NCI-H1048 (cell line): ENCODE measurements at places on chromosomes 5 and 9.

DNA sequence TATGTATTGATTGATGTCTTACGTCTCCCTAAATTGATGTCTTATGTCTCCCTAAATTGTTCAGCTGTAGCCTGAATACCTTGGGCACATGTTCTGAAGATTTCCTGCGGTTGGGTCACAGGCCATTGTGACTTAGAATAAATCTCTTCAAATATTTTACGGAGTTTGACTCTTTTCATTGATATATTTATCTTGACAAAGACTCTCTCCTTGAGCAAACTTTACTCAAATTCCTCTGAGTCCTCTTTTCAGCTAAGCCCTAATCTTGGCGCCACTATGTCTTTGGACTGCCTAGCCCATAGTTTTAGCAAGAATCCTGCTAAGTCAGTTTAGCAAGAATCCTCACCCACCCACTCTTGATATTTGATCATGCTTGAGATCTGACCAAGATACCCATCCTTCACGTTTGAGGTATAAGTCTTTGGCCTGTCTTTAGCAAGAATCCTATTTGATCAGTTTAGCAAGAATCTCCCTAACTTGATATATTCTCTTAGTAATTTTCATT, 35.3 kb upstream of the FBXL17 start:
- no peak for DNase-seq

- DNase-seq: no peak
These were observed 185.0 kb upstream of the ELL2 start for GRCh38 chr5:96146675-96147074.

DNA sequence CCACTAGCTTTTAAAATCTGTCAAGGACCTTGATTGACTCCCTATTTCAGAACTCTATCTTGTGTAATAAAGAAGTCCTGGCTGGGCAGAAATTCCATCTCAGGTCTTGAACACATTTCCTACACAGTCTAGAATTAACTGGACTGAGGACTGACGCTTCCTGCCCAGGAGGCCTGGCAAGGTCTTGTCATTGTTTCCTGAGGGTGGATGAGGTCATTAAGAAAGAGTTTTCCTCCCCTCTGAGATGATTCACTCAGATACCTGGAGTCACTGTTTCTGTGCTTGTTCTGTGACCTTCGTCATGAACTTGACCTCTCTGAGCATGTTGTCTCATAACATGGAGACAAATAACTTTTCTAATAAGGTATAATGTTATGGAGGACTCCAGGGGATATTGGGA, 10.0 kb downstream of the MTAP start:
- DNase-seq: no peak

- no peak for DNase-seq
These were observed 26.2 kb downstream of the CAMK2A start for GRCh38 chr5:150263375-150263775.

GRCh38 chr9:125479846-125480615, 218.4 kb downstream of the GAPVD1 start:
- no peak for DNase-seq

DNA sequence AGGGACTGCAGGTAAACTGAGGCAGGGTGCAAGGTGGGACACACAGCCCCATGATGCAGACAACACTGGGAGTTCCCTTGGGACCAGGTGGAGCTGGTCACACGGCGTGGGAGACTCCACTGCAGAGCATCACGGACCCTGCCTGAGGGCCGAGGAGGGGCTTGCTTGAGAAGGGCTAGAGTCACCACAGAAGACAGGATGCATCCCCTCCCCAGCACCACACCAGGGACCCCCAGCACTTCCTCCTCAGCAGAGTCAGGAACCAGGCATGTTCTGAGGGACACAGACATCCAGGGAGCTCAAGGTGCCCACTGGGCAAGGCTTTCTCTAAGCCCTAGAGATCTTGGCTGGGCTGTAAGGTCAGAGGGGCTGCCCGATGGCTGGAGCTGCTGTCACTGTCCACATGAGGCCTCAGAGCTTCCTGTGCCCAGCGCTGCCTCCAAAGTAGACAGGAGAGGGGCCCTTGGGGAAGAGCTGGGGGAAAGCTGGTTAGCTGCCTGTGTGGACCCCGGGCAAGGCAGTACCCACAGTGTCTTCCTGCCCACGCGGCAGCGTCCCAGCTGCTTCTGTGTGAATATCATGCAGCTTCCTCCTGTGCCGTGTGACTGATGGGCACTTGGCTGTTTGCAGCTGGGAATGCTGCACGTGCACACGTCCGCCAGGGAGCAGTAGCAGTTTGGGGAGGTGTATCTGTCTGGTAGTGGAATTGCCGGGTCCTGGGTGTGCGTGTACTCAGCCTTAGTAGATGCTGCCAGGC, 176.6 kb downstream of the CACNA1B start:
- no peak for DNase-seq

- no peak for DNase-seq
These were observed 67.5 kb downstream of the TLE1 start for GRCh38 chr9:81621785-81622259.

GRCh38 chr9:115223471-115223870, 105.5 kb upstream of the TNC start:
- no peak for DNase-seq

- no peak for DNase-seq
These were observed 26.4 kb downstream of the PDCD1LG2 start for GRCh38 chr9:5536684-5537083.

DNA sequence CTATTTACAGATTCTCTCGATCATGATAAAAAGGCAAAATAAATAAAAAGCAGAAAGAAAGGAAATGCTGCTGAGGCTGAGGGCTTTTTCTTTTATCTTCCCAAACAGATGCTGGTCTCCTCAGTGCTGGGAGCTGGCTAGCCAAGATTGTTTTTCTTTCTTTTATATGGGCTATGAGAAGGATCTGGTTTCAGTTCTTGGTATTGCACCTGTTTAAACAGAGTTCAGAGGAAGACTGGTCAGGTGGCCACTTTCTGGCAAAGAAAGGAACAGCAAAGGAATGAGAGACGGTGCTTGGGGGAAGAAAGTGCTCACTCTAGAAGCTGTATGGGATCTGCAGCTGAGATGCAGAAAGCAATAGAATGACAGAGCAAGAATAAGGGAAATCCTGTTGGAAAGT, 88.9 kb downstream of the SLF1 start:
- DNase-seq: no peak

- no peak for DNase-seq
These were observed 25.7 kb upstream of the KCNV2 start for GRCh38 chr9:2691626-2692025.

DNA sequence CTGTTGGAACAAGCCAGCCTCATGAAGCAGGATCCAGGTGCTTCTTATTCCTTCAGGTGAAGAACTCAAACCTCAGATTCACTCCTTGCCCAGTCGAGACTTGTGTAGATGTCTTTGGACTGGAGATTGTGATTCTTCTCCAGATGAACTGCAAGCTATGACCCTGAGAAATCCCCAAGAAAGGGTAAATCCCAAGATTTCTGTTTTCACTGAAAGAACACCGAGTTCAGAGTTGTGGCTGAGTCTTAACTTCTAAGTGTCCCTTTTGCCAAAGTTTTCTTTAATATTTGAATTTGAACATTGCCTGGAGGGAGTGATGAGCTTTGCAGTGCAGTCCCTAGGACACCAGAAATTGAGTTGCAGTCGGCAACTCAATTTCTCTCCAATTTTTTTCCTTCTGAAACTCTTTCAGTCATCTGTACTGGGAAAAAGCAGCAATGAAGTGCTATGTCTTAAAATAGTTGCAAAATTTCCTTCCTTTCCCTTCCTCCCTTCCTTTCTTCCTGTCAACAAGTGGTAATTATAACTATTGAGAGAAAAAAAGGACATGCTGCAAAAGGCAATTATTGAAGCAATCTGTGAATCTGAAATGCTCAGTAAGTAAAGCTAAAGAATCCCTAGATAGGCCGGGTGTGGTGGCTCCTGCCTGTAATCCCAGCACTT, 56.1 kb downstream of the ANKRD55 start:
- DNase-seq: no peak

DNA sequence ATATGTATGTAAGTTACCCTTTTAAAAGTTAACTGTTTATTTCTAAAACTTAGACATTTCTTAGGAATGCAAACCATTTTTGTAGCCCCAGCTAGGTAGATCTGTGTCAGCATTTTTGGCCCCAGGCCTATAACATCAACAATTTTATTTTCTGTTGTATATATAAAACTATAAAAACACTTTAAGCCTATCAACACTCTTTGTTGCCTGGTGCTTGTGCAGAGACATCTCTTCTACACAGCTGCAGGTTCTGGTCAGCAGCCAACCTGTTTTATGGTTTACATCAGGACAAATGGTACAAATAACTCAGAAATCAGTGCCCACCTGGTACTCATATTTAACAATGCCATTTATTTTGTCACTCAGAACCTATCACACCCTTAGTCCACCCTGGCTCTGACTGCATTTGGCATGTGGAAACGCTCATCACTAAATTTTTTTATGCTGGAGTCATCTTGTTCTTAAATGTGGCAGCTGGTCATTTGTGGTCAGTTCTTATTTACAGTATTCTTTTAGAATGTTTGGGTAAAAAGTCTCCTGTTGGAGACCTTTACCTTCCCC, 173.4 kb downstream of the DNAH5 start:
- no peak for DNase-seq

DNA sequence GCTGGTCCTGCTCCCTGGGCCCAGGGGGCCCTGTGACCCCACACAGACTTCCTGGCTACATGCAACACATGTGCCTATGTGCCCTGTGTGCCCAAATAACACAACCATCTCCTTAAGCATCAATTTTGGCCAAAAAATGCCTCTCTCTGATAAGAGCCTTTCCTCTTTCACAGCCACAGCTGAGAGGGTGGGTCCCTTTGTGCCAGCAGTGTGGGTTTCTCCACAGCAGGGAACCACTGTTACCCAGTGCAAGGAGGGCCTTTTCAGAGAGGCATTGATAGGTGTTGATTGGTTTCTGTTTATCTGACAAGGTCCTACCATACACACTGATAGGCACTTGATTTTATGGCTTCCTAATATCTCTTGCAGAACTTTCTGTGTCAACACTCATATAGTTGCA, 42.7 kb downstream of the SYK start:
- DNase-seq: no peak

GRCh38 chr9:5853617-5854016, 20.7 kb upstream of the ERMP1 start:
- no peak for DNase-seq

- no peak for DNase-seq
These were observed 463.5 kb upstream of the RGMB start for GRCh38 chr5:98309785-98310598.

DNA sequence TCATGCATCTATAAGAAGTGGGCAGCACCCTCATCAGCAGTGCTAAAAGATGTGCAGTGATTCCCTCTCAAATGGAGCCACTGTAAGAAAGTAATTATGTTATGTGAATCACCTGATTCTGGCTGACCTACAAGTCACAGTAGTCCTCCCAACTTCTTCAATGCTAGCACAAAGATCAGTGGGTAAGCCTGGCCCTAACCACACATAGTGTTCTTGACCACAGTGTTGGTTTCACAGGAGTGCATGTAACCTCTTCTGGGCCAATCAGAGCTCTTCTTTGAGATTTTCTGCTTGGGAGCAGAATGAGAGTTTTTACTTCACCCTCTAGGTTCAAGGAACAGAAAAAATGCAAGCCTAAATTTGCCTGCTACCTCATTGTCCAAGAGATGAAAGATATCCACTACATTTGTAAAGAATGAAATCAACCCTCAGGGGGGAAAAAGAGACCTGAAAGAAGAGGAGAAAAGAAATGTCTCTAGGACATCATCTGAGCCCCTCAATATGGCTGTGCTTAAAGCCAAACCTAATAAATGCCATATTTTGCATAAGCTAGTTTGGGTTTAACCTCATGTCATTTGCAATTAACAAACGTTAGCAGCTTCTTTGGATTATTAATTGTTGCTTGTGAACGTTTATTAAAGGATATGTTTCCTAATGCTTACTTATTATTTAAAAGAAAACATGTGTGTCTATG, 65.3 kb upstream of the ADRB2 start:
- DNase-seq: no peak

DNA sequence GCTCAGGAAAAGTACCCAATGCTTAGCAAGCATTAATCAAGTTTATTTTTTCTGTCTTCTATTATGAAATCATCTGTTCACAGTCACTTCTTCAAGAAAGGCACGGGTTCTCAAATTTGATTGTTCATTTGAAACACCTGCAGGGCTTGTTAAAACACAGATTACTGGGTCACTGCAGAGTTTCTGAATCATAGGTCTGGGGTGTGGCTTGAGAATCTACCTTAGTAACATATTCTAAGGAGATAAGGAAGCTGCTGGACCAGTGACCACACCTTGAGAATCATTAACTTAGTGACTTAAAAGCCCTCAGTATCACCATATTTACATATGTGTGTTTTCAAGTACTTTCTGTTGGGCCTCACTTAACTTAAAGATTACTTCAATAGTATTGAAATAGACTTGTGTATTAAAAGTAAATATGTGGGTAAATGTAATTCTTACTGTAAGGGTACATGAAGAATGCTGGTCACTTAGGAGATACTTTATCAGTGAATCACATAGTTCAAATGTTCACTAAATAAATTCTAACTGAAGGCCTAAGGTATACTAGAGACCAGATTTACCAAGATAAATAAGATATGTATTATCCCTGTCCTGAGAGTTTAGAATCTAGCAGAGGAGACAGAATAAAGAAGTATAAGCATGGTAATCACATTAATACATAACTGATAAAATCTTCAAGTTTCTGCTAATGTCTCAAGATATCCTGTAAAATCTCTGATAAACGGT, 1342.1 kb upstream of the C9orf72 start:
- DNase-seq: no peak

DNA sequence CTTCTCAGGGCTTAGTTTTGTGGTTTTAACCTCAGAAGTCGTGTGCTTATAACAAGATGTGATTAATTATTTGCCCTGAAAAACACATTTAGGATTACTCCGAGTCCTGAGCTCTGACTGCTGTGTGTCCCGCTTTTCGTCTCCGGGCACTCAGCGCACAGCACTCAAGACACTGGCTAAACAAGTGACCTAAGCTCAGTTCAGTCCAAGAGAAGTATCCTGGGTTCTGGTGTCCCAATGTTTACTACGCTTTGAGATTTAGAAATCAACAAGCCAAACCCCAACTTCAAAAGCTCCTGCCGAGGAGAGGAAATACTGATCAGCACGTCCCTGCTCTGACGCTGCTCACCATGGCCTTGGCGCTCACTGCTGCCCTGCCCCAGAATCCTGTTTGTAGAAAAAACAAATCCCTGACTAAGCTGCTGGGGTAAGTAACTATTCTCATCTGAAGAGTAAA, 53.2 kb downstream of the IPPK start:
- no peak for DNase-seq

GRCh38 chr5:62029303-62029702, 276.7 kb upstream of the KIF2A start:
- no peak for DNase-seq

GRCh38 chr9:123378025-123378424, 22.0 kb downstream of the CRB2 start:
- no peak for DNase-seq

GRCh38 chr5:96852759-96853158, 23.5 kb upstream of the ERAP2 start:
- no peak for DNase-seq

- no peak for DNase-seq
These were observed 70.3 kb downstream of the RAB24 start for GRCh38 chr5:177233206-177233605.

DNA sequence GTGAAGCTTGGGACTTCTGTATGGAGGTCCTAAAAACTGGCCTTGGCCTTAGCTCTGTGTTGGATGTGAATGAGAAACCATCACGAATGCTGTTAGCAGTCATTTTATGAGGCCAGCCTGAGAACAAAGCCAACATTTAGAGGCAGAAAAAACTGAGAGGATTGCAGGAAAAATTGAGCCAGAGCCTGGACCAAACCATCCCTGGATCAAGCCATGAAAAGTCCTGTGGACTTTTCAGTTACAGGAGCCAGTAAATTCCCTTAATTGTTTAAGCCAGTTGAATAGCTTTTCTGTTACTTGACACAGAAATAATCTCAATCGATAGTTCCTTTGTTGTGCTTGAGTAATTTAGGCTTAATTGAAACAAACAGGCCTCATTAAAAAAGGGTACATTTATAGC, 42.6 kb upstream of the SPATA31D4 start:
- no peak for DNase-seq
